Kidney (tissue), 22 donors: ENCODE measurements at places on chromosomes 4 and X. TPM values are rescaled to one million over a fixed set of nuclear protein-coding genes. Genes with fewer than 3 reads are reported as not detected.

DNA sequence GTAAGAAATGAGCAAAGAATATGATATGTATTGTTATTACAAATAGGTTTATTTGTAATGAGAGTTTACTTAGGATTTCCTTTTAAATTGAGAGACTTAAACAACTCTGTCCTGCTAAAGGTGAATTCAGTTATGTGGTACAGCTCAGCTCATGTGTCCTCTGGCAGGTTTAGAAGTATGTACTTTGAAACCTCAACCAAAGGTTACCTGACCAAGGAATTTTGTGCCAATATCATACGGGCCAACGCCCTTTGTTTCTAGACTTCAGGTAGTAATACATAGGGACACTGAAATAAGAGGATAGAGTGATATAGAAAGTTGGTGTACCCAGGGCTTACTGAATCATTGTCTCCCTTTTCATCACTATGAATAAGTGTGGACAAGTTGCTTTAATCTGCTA lies 25.7 kb downstream of the SLAIN2 start:
- no peaks in the 10 kb centered on the region for H3K36me3 ChIP-seq
- no peak for DNase-seq
- no peak overlapping the region for H3K4me3 ChIP-seq
- H3K4me1 ChIP-seq, result no peaks in the 10 kb centered on the region

DNA sequence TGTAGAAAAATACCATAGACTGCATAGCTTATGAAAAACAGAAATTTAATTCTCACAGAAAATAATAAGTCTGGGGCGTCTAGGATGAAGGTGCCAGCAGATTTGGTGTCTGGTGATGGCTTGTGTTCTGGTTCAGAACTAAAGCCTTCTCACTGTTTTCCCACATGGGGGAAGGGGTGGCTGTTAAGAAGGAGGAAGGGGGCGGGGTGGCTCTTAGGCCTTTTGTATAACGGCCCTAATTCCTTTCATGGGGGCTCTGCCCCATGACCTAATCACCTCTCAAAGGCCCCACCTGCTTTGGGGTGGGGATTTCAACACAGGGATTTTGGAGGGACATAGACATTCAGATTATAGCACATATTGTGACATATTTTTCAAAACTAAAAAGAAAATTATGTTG lies 173.2 kb upstream of the TECRL start:
- H3K27me3 ChIP-seq, result no peaks in the 10 kb centered on the region
- H3K4me3 ChIP-seq, result no peak overlapping the region
- H3K4me1 ChIP-seq, result no peaks in the 10 kb centered on the region
- no peak overlapping the region for H3K27ac ChIP-seq
- DNase-seq, result no peak
- no peaks in the 10 kb centered on the region for H3K36me3 ChIP-seq

DNA sequence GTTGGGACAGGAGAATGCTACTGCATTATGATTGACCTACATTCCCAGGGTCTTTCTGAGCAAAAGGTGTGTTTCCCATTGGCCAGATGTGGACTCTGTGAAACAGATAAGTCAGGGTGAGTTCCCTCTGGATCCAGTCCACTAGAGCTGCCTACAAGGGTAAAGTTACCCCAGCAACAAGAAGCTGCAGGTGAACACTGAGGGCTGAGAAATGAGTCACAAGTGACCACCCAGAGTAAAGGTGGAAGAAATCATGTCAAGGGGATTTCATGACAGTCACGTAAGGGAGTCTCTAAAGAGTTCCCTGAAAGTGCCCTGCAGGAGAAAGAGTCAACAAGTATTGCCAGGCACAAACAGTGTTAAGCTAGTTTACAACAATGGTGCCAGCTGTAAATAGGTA lies 16.3 kb downstream of the F8A1 start:
- H3K4me1 ChIP-seq, result no peaks in the 10 kb centered on the region
- H3K27me3 ChIP-seq, result no peaks in the 10 kb centered on the region
- H3K36me3 ChIP-seq, result no peaks in the 10 kb centered on the region

DNA sequence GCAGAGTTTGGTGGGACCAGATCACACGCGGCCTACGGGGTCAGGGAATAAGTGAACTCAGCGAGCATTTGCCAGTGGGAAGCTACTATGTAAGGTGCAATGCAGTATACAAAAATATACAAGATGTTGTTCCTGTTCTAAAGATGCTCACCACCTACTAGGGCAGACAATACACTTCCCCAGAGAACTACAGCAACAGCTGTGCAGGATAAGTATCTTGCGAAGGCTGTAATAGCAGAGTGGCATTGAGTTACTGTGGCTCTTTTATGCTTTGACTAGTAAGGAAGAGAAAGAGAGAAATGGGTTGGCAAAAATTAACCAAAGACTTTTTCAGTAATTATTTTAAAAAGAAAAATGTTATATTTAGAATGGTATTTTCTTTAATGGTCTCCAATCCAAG lies 61.2 kb downstream of the CDS1 start:
- H3K27ac ChIP-seq, result no peak overlapping the region
- H3K36me3 ChIP-seq, result peaks cover under 1% of the 10 kb centered on the region
- H3K4me1 ChIP-seq, result no peaks in the 10 kb centered on the region
- no peak overlapping the region for H3K4me3 ChIP-seq

The RHOXF2B gene
- total RNA-seq, result not detected
